ENCODE measurements at places on chromosomes 4 and X.

GRCh38 chr4:184979461-184980124 lies 38.7 kb upstream of the HELT start:
- no peak for DNase-seq

DNA sequence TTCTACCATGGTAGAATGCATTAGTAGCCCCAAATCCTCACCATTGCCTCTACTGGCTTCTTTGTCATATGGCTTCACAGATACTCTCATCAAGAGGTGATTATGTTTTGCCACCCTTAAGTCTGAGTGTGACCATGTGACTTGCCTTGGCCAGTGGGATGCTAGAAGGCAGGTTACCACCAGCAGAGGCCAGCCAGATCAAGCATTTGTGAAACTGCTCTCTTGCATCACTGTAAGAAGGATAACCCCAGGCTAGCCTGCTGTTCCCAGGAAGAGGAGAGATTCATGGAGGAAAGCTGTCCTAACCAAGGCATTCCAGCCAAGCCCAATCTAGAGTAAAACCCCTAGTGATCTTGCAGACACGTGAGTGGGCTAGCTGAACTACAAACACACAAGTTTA lies 46.8 kb downstream of the USP46 start:
- DNase-seq, result no peak

DNA sequence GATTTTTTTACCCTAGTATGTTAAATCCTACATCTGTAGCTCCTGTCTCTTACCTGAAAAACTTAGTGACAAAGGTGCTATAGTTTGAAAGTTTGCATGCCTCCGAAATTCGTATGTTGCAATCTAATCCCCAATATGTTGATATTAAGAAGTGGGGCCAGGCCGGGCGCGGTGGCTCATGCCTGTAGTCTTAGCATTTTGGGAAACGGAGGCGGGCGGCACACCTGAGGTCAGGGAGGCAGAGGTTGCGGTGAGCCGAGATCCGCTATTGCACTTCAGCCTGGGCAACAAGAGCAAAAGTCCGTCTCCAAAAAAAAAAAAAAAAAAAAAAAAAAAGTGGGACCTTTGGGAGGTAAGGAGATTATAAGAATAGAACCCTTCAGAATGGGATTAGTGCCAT lies 471.3 kb upstream of the TECRL start:
- no peak for DNase-seq

DNA sequence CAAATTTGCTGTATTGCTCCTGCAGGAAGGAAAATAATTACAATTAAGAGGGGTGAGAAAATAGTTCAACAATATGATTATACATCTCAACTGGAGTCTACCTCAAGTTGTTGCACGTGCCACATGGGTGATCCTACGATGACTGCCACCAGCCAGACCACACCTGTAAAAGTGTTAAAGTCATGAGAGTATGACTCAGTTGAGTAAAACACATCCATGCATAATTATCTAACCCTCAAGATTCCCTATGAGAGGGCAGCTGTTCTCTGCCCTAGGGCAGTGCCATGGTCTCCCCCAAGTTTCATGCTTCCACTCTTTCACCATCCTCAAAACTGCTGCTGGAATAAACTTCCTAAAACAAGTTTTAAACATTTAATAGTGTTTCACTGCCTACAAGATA lies 44.1 kb downstream of the QRFPR start:
- no peak for DNase-seq

- DNase-seq, result no peak
Measured at GRCh38 chr4:148452970-148453369, 10.8 kb upstream of the NR3C2 start.

- DNase-seq, result no peak
Measured at GRCh38 chrX:132452911-132453550, 35.8 kb downstream of the MBNL3 start.

- DNase-seq, result no peak
Measured at GRCh38 chrX:132676561-132677186, 187.8 kb upstream of the MBNL3 start.

GRCh38 chr4:57184378-57185029 lies 74.3 kb upstream of the IGFBP7 start:
- DNase-seq, result no peak

GRCh38 chrX:138710866-138711341 lies 613 bp downstream of the FGF13 start:
- no peak for DNase-seq

DNA sequence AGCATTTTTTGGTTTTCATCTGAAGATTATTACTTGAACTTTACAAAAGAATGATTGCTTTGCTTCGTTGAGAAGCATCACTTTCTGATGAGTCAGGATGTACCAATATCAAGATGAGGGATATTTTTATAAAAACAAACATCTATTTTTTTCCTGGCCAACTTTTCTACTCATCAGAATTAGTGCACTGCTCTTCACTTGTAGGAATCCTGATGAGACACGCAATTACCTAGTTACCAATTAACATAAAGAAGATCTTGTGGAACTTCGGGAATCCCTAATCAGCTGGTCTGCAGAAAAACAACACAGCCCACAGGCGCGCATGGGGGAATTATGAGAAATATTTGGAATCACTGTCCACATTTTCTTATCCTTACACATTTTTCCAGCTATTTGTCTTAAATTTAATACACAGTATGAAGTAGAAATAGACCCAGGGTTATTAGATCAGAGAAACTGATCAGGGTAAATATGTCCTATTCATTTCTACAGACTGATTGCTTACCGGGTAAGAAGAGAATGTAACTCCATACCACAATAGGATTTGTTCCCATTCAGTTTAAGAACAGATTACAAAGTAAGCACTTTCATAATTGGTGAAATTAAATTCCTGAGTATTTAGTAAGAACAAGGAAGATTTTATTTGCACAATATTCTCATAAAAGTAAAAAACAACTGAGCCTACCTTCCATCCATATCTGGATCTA lies 50.9 kb downstream of the MFAP3L start:
- DNase-seq, result no peak

GRCh38 chr4:78749258-78749971 lies 26.7 kb upstream of the BMP2K start:
- DNase-seq, result no peak
